ENCODE measurements at places on chromosomes 12 and 14. TPM values are rescaled to one million over a fixed set of nuclear protein-coding genes. Genes with fewer than 3 reads are reported as not detected.

The OR4K1 gene
- total RNA-seq: not detected

The KCNJ8 gene
- 25.4 TPM for total RNA-seq

The ENDOU gene
- 1.4 TPM for total RNA-seq

The POTEG gene
- not detected for total RNA-seq

The PARP2 gene
- 21.3 TPM for total RNA-seq

The CD4 gene
- total RNA-seq: 7.2 TPM

The PTCSC3 gene
- not detected for total RNA-seq

The LIN7A gene
- 35.1 TPM for total RNA-seq

The FGF6 gene
- total RNA-seq: 1.8 TPM

The KLRD1 gene
- 0.82 TPM for total RNA-seq

The GPR132 gene
- 0.66 TPM for total RNA-seq

The KRT71 gene
- total RNA-seq: 0.77 TPM

The PCED1B gene
- total RNA-seq: 0.82 TPM

The GPR65 gene
- total RNA-seq: 0.66 TPM

The IRAK4 gene
- total RNA-seq: 25.1 TPM

The KRT5 gene
- 182 TPM for total RNA-seq

The PPM1H gene
- 17.2 TPM for total RNA-seq

The KIF26A gene
- 31.3 TPM for total RNA-seq

The FAM222A gene
- 25.1 TPM for total RNA-seq

The KLRC4 gene
- total RNA-seq: not detected

The GPR84 gene
- total RNA-seq: 0.16 TPM

The RPL10L gene
- total RNA-seq: not detected

The PRH2 gene
- total RNA-seq: not detected

The TSPAN11 gene
- 15.6 TPM for total RNA-seq

The MLXIP gene
- 17.8 TPM for total RNA-seq

The MYF6 gene
- total RNA-seq: 19.2 TPM

The GLS2 gene
- 4.1 TPM for total RNA-seq

The ZCCHC8 gene
- total RNA-seq: 47.8 TPM

The KRT2 gene
- total RNA-seq: not detected
